ENCODE measurements at places on chromosomes 6 and 20.

GRCh38 chr20:39036011-39036410 is 73.9 kb downstream of the DHX35 start:
- no peaks in the 10 kb centered on the region for H3K27me3 ChIP-seq
- no peak overlapping the region for H3K4me3 ChIP-seq
- H3K27ac ChIP-seq: no peak overlapping the region
- H3K4me1 ChIP-seq: no peaks in the 10 kb centered on the region
- DNase-seq: no peak

DNA sequence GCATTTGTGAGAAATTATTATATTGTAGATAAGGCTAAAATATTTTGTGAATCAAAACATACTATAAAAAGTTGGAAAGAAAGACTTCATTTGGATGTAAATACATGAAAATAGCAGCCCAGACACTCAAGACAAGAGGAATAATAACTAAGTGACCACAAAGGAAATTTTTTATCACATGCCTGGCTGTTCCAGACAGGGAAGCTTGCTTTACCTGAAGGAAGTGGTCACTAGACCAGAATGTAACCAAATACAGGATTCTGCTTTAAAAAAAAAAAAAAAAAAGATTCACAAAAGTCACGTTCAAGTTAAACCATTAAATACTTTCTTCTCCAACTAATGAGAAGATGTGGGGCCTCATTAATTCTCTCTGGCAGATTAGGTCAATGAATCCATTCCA is 9.3 kb upstream of the HLA-DQB2 start:
- H3K36me3 ChIP-seq: no peaks in the 10 kb centered on the region
- no peak for DNase-seq
- peaks cover 55% of the 10 kb centered on the region for H3K27me3 ChIP-seq
- H3K4me1 ChIP-seq: peaks cover 4% of the 10 kb centered on the region
- H3K27ac ChIP-seq: no peak overlapping the region

GRCh38 chr6:82568290-82568993 is 204.8 kb downstream of the TPBG start:
- no peaks in the 10 kb centered on the region for H3K36me3 ChIP-seq
- no peaks in the 10 kb centered on the region for H3K4me1 ChIP-seq
- no peak overlapping the region for H3K4me3 ChIP-seq
- DNase-seq: no peak
- no peaks in the 10 kb centered on the region for H3K27me3 ChIP-seq

- DNase-seq: no peak
- no peaks in the 10 kb centered on the region for H3K27me3 ChIP-seq
- no peaks in the 10 kb centered on the region for H3K36me3 ChIP-seq
- H3K4me1 ChIP-seq: no peaks in the 10 kb centered on the region
- no peak overlapping the region for H3K27ac ChIP-seq
These were observed 24.3 kb downstream of the AKAP7 start for GRCh38 chr6:131159578-131159977.

GRCh38 chr6:113732384-113732966 is 124.7 kb upstream of the MARCKS start:
- no peaks in the 10 kb centered on the region for H3K36me3 ChIP-seq
- H3K4me1 ChIP-seq: peaks cover 3% of the 10 kb centered on the region
- H3K4me3 ChIP-seq: no peak overlapping the region
- no peak for DNase-seq
- no peak overlapping the region for H3K27ac ChIP-seq

GRCh38 chr6:92181347-92181746 is 1238.0 kb downstream of the EPHA7 start:
- no peaks in the 10 kb centered on the region for H3K4me1 ChIP-seq
- no peak overlapping the region for H3K27ac ChIP-seq
- no peak overlapping the region for H3K4me3 ChIP-seq
- no peaks in the 10 kb centered on the region for H3K36me3 ChIP-seq

DNA sequence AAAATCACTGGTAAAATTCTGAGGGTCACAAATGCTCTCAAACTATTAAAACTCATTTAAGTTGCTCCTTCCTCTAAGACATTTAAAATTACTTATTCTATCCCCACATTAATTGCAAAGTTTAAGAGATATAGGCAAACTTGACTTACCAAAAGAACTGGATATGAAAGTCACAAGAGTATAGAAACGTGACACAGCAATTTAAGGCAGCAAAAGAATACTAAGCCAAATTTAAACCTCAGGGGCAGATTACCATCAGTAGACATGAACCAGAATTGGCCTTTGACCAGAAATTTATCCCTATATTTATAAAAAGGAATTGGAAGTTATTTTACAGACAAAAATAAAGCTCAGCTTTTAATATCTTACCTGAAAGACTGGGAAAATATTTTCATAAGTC is 56.0 kb downstream of the MAP3K7 start:
- H3K27me3 ChIP-seq: no peaks in the 10 kb centered on the region
- no peak overlapping the region for H3K4me3 ChIP-seq
- no peak overlapping the region for H3K27ac ChIP-seq
- H3K4me1 ChIP-seq: peaks cover 8% of the 10 kb centered on the region

GRCh38 chr6:52324189-52324588 is 37.8 kb upstream of the PAQR8 start:
- DNase-seq: no peak
- no peak overlapping the region for H3K4me3 ChIP-seq
- no peaks in the 10 kb centered on the region for H3K27me3 ChIP-seq
- H3K36me3 ChIP-seq: no peaks in the 10 kb centered on the region
- peaks cover 2% of the 10 kb centered on the region for H3K4me1 ChIP-seq
